ENCODE measurements at places on chromosomes 12 and 14.
A peak's percentile ranks its signal among the peaks of the same experiment; 100 is the strongest.

DNA sequence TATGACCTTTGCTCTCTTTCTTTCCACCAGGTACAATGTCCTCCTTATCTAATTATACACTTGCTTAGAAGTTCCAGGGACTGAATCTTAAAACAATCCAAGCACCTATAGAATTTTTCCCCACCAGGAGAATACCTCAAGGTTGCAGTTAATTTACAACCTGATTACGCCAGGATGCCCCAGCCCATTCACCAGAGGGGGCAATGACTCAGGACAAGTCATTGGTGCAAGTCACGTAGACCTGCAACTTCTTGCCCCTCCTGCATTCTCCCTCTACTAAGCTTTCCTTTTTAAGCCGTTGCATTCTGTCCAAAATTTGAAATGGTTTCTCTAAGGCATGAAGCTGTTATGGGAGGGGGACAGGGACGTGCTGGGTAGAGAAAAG, 111.1 kb upstream of the SCAF11 start:
- no peak for DNase-seq

DNA sequence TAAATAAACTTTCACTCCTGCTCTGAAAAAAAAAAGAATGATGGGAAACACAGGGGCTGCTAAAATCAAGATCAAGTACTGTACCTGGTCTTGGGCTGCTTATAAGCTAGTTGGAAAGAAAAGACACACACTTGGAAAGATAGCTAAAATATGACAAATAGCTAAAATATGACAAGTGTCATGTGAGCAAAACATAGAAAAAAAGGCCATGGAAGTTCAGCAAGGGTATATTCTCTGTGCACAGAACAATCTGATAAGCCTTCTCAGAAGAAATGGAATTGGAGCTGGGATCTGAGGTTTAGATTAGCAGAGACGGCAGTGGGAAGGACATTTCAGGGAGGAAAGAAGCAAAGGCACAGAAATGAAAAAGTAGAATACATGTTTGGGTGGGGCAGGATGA, 126.2 kb upstream of the PMCH start:
- no peak for DNase-seq

GRCh38 chr14:24673534-24674203, 39.7 kb upstream of the GZMB start:
- DNase-seq, result peak; percentile 45

- DNase-seq, result no peak
These were observed 150.2 kb downstream of the TTLL5 start for GRCh38 chr14:75811136-75811829.

DNA sequence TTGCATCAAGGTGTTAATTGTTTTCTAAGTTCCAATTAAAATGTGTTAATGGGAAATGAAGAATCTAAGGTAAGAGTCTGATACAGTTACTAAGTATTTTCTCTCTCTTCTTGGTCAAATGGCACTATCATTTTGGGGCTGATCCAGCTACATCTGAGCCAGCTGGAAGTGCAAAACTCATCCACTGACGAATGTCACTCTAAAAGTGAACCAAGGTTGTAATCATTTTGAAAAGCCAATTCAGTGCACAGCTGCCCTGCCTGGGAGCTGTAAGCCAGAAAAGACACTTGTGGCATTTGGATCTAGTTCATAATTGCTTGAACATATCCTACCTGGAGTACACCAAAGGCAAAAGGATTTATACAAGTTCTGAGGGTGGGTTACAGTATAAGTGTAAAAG, 1011.3 kb downstream of the AACS start:
- no peak for DNase-seq

DNA sequence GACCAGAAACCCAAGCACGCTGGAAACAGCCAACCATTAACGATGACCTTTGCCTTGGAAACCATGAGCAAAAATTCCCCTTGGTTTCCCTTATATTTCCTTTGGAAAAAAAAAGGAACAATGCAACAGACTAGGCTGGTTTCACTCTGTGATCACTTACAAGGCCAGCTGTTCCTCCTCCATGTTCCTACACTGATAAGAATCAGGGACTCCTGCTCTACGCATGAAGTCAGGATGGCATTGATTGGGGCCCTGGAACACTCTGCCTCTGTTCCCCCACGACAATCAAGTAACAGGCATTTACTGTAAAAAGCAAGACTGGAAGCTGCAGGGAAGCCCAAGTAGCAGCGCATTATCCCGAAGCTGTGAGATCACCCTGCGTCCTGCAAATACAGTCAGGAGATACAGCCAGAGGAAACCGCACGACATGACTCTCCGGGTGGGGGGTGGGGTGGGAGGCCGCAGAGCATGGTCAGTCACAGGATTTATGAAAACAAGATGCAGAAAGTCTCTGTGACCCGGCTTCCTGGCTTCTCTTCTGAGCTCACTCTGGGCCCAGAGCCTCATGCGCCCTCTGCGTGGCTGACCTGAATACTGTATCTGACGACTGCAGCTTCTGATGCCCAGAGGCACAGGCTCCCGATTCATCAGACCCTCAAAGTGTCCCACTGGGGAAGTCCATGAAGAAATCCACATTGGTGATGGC, 31.1 kb downstream of the SSH1 start:
- no peak for DNase-seq

GRCh38 chr12:697481-697880, 34.2 kb upstream of the NINJ2 start:
- DNase-seq, result no peak

DNA sequence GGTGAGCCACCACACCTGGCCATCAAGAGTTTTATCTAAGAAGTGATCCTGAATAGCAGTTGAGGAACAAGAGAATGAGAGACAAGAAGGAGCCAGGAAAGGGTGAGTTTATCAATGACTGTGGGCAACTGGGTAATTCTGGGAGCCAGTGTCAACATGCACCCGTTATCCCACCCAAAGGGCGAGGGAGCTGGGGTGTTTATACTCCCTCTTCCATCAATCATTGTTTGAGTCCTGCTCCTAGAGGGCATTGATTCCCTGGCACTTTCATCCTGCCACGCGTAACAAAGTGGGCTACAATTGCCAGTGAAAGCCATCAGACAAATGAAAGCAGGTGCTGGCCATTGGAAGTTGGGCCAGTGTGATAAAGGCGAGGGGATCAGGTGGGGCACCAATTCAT, 136.3 kb downstream of the SUDS3 start:
- no peak for DNase-seq

GRCh38 chr12:101941306-101942249, 64.2 kb downstream of the DRAM1 start:
- DNase-seq, result no peak

DNA sequence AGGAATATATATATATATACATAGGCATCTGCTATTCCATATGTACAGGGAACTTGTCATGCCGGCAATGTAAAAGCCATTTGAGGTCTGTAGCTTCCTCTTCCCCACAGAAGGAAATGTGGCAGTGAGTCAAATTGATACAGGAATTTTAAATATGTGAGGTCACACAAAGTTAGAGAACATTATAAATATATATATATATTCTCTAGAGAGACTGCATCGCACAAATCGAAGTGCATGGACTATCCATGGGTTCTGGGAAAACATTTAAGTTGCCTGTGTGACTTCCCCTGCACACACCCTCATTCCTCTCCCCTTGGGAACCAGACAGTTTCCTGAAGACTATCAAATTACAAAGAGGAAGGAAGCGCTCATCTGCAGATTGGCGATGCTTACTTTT, 100.9 kb upstream of the CCDC91 start:
- no peak for DNase-seq

DNA sequence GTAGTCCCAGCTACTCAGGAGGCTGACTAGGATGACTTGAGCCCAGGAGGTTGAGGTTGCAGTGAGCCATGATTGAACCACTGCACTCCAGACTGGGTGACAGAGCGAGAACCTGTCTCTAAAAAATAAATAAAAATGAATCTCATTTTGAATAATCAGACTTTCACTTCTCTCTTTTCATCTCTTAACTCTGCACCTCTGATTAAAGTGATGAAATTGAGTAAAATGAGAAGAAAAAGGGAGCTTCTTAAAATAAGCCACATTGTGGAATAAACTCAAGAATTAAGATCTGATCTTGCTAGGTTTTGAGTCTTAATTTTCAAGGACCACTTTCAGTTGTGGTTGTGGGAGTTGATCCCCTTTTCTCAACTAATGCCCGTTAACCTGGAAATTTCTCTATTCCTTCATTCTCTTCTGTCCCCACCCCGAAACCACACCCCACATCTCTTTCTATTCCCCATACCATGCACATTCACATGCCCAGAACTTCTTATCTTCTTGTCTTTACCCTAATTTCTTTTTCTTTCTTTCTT, 70.9 kb upstream of the ETV6 start:
- no peak for DNase-seq

GRCh38 chr14:105340821-105341733, 26.5 kb downstream of the PACS2 start:
- DNase-seq, result no peak

DNA sequence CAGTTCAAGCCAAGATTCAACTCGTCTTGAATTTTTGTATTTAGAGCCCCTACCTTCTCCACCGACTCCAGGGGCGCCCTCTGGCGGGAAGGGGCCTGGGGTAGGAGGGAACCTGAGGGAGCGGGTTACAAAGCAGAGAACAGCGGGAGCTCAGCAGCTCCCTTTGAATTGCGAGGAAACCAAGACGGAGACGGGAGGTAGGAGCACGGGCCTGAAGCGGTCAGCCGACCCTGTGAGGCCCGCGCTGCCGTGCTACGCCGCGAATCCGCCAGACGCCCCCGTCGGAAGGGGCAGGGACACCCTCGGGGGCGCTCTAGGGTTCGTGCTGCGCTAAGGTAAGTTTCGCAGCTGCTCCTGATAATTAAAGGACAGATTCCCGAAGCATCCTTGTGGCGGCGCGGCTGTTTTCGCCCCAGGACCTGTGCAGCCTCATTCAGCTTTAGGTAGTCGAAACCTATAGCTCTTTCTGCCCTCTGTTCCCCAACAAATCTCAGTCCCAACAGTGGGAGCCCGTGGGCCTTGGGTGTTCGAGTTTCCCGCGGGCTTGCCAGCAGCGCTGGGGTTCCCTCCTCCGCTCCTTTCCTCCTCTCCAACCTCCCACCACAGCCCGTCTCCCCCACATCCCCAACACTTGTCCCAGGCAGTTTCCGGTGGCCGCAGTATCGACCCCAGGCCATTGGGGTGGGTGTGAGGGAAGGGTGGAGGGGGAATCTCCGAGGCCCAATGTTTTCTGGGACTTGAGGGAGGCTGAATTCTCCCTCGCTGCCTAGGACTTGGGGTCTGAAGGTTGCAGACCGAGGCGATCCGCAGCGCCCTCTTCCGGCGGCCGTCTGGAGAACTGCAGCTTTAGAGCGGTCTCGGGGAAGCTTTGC, 5.1 kb upstream of the NKX2-1 start:
- no peak for DNase-seq

GRCh38 chr12:124740691-124741137, 123.0 kb downstream of the SCARB1 start:
- no peak for DNase-seq

DNA sequence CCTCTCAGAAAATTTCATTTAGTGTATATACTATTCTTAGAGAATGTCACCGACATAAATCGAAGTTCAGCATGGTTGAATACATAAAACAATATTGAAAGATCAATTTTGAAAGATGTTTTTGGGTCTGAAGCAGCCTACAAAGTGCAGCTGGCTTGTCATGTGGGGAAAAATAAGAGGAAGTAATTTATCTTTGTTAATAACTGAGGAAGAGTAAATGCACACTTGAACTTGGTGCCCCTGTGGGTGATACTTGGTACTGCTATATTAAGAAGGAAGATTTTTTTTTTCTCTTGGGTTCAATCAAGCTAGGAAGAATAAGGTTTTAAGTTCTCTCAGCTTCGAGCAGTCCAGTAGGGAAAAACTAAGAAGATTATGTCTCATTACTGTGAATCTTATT, 661.3 kb downstream of the RPL10L start:
- no peak for DNase-seq

- no peak for DNase-seq
These were observed 420.6 kb downstream of the LRFN5 start for GRCh38 chr14:42027271-42027670.

GRCh38 chr12:40171501-40171900, 53.3 kb upstream of the LRRK2 start:
- DNase-seq, result no peak

- DNase-seq, result no peak
These were observed 94.6 kb upstream of the PRICKLE1 start for GRCh38 chr12:42683933-42684801.

- DNase-seq, result no peak
These were observed 45.8 kb upstream of the NCOR2 start for GRCh38 chr12:124613151-124613585.

DNA sequence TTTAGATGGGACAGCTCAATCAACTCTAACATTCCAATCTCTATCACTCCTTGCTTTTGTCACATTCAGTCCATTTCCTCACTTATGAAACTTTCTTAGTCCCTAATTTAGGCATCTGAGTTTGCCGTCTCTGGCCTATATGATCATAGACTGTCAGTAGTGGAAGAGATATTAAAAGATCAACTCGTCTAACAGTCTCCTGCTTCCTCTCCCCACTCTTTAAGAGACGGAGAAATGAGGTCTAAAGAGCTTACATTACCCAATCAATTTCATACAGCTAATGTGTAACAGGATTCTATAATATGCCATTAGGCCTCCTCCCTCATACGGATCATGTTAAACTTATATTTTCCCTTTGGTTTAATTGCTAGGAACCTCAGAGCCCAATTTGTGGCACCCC, 6.5 kb upstream of the ATP23 start:
- no peak for DNase-seq

DNA sequence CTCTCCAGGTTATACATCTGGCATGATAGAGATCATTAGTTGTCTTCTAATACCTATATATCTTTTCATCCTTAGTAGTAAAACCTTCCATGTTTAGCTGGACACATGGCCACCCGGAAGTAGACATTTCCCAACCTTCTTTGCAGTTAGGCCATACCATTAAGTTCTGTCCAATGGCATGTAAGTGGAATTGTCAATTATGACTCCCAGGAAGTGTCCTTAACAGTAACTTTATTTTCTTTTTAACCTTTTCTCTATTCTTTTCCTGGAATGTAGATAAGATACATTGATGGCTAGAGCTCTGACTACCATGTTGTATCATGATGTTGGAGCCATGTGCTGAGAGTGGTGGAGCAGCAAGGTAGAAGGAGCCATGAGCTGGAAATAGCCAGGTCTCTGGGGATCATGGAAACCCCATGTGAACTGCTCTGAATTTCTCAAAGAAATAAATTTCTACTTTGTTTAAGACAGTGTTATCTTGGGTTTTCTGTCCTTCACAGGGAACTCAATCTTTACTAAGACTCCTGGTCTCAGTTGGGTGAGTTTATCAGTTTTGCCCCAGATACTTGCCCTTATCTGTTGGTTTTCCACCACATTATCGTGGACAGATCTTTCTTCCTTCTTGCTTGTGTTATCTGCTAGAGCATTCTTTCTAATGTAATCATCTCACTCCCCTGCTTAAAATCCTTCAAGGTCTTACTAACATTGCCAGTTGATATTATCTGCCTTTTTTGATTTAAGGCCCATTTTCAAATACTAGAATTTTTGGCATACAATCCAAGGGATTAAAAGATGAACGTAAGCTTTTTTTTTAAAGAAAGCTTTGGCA, 5.1 kb upstream of the LTA4H start:
- no peak for DNase-seq

All from activated CD4-positive, alpha-beta T cell treated with anti-CD3 and anti-CD28 coated beads, Interleukin-2, amount 50 U/mL, for 1 hour (primary cell).